ENCODE measurements at places on chromosomes 16 and 17.

DNA sequence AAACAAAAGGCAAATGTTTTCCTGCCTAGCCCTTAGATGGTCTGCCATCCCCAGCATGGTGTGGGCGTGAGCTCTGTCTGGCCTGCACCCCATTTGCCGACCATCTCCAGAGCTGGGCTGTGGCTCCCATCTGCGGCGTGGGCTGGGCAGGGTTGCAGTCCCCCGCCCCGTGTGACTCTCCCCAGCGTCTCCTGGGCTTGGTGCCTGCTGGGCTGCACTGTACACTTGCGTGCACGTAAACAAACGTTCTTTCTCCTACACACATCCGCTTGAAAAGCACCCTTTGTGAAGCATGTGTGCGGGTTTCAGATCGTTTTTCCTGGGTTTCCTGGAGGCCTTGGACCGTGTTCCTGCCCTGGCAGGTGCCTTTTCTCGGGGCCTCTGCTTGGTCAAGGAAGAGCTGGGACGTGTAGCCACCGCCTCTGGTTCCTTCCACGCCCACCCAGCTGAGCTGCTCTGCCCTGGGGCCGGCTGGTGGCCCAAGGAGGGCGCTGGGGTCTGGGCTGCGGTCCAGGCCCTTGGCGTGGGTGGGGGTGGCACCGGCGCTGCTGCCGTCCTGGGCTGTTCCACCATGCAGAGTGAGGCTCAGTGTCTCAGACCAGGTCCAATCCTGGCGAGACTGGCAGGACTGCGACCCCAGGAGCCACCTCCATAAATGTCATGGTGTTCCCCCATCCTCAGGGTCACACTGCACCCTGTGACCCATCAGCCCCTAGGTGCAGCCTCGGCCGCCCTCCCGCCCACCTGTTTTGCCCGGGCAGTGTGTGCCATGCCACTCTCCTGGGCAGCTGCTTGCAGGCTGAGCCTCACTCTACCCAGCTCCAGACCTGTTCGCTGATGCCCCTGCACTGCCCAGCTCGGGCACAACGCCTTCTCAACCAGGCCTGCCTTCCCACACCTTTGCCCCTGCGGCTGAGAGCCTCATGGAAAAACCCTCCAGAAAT is 9.9 kb upstream of the BAIAP3 start:
- no peak for DNase-seq

GRCh38 chr16:81830845-81831540 is 51.9 kb downstream of the PLCG2 start:
- no peak for DNase-seq

- DNase-seq: no peak
These were observed 8.2 kb downstream of the TBX21 start for GRCh38 chr17:47741109-47741792.

- no peak for DNase-seq
These were observed 51.3 kb downstream of the MPHOSPH6 start for GRCh38 chr16:82118749-82119148.

DNA sequence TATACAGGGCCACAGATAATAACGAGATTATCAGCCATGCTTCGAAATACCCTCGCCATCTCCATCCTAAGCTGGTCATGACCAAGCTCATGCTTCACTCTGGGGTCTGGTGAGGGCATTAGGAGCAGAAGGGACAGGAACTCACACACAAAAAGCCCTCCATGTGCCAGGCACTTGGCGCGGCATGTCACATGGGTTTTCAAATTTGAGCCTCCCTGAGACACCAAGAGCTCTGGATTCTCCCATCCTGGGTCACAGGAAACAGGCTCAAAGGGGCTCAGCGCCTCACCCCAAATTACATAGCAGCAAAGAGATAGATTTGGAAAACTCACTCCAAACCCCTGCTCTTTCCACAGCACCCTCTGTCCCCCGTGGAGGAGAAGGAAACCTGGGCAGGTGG is 239.5 kb downstream of the GSG1L start:
- no peak for DNase-seq

DNA sequence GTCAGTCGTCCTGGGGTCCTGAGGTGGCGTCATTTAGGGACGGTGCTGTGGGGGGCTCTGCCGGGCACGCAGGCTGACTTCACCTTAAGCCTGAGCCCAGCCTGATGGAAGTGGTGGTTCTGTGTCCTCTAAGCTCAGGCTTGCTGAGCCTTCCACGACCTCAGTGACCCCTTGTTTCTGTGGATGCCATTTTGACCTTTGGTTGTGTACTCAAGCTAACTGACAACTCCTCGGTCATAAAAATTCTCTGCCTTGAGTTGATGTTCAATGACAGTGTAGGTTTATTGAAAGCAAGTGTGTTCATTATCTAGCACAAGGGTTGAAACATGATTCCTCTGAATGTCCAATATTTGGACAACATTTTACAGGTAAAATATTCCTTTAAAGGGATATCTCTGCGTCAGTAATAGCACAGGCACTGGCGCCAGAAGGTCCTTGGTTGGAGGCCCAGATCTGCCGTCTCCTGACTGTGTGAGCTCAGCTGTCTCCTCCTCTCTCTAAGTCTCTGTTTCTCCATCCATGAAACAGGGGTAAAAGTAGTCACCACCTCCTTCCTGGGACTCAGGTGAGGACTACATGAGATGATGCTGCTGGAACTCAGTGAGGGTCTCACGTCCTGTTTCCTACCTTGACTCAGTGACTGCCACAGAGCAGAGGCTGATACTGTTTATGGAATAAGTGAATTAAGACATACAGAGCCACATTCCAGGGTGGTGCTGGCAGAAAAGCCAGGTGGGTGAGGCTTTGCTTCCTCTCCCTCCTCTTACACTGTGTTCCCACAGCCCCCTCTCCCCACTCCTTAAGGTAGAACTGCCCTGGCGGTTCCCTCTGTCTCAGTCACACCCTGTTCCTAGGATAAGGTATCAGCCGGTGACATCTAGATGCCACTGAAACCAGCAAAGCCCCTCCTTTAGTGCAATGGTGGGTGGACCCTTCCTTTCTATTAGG is 75.7 kb downstream of the IRF8 start:
- no peak for DNase-seq

GRCh38 chr17:56424543-56425044 is 168.9 kb upstream of the NOG start:
- no peak for DNase-seq
